KBM-7 (cell line): ENCODE measurements at places on chromosomes 13 and 19.

DNA sequence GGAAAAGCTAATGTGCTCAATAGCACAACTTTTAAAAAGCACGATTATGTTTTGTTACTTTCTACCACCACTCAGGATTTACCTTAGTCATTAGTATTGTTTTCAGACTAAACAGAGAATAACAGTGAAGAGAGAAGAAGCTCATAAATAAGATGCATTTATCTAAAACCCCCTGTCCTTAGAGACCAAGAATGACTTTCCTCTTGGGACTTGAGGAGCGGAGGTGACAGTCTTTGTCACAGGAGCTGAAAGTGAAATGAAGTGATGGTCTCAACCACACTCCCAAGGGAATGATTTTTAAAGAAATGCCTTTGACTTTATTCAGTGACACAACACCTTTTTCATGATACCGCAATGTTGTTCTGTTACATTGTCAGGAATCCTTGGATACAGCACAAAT lies 190.6 kb upstream of the NBEA start:
- DNase-seq, result no peak

DNA sequence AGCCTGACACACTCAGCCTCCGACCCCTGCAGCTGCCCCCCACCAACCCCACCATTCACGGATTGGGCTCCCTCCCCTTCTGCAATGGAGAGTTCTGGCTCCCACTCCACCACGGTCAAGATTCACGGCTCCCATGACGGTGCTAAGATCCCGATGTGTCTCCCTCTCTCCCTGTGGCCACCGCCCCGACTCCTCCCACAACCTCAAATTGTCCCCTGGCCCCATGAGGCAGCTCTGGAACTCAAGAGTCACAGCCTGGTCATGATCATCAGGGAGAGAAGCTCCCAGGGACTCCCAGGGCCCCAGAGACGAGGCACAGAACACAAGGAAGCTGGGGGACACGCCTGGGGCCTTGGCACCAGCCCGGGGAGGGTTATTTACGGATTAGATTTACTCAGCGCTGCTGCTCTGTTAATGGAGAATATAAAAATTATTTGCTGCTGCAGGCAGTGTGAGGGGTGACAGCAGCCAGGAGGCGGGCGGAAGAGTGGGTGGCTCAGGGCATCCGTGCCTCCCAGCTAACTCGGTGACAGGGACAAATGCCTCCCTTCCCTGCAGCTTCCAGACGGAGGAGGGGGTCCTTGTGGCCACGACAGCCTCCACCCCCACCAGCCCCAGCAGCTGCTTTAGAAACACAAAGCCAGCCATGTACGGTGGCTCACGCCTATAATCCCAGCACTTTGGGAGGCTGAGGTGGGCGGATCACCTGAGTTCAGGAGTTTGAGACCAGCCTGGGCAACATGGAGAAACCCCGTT lies 184.2 kb downstream of the PTPRS start:
- DNase-seq, result no peak

GRCh38 chr13:28522871-28523270 lies 27.9 kb upstream of the FLT1 start:
- DNase-seq, result no peak

DNA sequence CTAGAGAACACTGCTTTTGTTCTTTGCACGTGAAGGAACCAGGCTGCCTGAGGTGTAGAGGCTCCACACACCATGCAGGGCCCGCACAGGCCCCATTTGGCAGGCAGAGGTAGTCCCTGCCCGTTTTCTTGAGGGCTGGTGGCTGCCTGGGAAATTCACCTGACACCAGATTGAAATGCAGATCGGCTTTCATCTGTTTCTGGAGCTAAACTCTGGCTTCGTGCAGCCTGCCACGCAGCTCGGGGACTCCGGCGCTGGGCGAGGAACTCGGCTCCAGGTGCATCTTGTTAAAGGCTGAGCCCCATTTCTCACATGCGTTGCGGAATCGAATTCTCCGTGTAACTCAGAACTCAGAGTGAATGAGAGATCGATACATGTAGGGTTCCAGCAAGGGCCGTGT lies 37.7 kb downstream of the ATP11A start:
- DNase-seq, result no peak

DNA sequence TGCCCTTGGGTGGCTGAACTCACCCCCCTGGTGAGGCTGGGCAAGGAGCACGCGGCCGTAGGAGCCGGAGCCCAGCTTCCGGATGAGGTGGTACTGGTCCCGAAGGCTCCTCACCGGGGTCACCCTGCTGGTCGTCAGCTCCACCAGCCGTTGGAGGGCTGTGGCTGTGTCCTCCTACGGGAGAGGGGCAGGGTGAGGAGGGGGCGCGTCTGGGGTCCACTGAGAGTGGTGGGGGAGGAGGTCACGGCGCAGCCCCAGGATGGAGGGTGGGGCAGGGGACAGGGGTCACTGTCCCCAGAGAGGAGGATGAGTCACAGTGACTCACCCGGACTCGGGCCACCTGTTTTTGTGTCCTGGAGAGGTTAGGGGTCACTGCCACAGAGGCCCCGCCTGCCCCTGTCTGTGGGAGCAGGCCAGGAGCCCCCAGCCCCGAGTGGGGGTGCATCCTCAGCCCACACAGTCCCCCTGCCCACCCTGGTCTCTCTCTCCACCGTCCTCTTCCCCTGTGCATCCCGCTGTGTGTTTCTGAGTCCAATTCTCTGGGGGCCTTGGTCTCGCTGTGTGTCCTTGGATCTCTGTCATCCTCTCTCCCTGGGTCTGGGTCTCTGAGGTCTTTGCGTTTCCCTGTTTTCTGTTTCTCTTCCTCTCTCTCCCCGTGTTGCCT lies 435 bp downstream of the SBK3 start:
- no peak for DNase-seq

DNA sequence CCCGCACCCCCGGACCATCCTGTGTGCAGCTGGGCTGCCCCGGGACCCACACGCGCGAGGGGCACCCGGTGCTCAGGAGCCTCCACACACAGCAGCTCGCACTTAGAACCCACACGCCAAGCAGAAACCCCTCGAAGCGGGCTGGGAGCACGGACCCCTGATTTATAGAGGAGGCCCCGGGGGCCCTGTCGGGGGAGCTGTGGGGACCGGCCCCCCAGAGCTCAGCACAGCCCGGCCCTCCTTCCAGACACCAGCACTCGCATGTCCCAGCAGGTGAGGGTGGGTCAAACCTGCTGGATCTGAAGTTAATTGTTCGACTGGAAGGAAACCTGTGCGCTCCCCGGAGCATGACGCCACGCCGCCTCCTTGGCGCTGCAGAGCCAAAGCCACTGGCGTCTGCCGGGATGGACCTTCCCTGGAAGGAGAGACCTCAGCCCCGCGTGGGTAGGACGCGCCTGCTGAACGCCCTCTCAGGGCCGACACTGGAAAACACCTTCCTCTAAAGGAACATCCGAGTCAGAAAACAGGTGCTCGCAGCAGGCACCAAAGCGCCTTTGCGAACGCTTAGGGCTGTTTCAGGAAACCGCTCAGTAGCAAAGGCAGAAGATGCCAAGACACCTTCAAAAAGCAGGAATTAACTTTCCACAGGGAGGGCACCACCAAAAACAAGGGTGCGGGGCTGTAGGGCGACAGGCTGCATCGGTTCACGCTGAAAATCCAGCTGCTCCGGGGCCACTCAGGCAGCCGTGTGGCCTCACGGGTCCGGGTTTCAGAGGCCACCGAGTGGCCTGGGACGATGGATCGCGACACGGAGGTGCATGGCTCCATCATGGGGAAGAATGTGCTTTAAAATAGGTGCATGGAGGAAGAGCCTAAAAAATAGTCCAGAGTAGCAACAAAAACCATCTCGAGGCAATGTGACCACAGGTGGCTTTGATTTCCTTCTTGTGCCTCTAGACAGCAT lies 37.8 kb upstream of the GRTP1 start:
- DNase-seq, result no peak

- no peak for DNase-seq
Observed at GRCh38 chr19:30167206-30167868, 204.8 kb upstream of the ZNF536 start.

GRCh38 chr19:4313847-4314490 lies 9.6 kb downstream of the FSD1 start:
- DNase-seq, result no peak

GRCh38 chr13:61358599-61358998 lies 57.0 kb downstream of the PCDH20 start:
- no peak for DNase-seq

GRCh38 chr19:35408284-35409171 lies 37.7 kb downstream of the GPR42 start:
- DNase-seq, result no peak

GRCh38 chr13:97573011-97573410 lies 139.0 kb downstream of the RAP2A start:
- DNase-seq, result no peak

GRCh38 chr19:10183926-10184325 lies 10.8 kb downstream of the DNMT1 start:
- no peak for DNase-seq

GRCh38 chr13:106623799-106624460 lies 56.0 kb upstream of the ARGLU1 start:
- DNase-seq, result no peak

DNA sequence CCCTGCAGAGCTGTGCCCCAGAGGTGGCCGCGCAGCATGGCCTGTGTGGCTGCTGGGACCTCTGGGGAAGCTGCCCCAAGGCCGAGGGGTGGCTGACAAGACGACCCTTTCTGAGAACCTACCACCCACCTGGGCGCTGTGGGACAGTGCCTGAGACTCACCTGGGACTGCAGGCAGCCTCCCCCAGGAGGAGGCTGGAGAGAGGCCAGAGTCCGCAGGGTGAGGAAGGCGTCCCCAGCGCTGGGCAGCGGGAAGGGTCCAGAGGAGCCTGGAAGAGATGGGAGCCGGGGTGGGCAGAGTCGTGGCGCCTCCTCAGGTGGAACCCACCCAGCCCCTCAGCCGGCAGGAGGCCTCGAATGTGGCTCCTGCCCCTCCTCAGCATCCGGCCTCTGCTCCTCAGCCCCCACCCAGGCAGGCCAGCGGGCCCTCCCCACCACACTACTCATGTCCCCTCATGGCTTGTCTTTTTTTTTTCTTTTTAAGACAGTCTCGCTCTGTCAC lies 25.3 kb downstream of the CILP2 start:
- no peak for DNase-seq

DNA sequence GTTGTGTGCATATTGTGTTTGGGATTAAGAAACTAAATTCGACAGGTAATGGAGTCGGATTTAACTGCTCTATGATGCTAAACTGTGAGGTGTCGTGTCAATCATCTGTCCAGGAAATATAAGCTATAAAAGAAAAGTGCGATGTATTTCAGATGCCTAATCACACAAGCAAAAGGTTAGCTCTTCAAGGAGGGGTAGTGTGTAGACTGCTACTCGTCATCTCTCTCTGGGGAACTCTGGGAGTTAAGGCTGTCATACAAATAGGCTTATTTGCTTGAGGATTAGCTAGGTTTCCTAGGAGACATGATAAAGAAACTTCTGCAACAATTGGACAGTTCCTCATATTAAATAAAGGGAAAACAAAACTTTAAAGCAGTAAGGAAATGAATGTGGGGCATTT lies 462.1 kb downstream of the OLFM4 start:
- DNase-seq, result no peak

DNA sequence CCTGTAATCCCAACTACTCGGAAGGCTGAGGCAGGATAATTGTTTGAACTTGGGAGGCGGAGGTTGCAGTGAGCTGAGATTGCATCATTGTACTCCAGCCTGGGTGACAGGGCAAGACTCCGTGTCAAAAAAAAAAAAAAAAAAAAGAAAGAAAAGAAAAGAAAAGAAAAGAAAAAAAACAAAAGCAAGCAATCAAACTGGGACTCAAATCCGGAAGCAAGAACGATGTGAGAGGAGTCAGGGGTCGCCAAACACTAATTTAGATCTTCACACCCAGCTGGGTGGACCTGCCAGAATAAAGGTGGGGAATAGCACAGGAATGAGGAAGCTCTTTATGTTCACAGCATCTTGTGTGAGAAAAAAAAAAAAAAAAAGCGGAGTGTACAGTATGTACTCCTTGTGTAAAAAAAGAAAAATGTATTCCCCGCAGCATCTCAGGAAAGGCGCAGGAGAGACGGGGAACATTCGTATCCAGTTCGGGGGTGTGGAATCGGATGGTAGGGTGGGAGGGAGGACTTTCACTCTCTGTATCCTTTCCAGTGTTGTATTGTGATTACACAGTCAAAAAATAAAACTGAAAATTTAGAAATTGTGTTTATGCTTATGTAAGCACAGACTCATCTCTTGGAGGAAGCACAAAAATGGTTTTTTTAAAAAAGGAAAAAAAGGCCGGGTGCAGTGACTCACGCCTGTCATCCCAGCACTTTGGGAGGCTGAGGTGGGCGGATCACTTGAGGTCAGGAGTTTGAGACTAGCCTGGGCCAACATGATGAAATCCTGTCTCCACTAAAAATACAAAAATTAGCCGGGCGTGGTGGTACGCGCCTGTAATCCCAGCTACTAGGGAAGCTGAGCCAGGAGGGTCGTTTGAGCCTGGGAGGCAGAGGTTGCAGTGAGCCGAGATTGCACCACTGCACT lies 7.6 kb downstream of the DNAJB1 start:
- peak; percentile 59 for DNase-seq

DNA sequence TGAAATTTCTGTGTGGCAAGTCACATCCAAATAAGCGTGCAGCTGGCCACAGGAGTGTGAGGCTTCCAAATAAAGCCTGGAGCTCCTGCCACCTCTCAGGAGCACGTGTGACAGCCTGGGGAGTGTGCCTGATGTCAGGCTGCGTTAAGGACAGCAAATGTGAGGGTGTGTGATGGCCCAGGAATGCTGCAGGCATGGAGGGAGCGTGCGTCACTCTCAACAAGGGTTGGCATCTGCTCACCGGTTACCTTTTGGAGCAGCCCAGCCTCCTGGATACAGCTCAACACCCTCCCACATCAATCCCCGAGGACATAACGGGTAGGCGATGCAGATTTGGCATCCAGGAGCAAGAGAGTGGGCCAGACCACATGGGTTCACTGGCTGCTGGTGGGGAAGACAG lies 19.0 kb downstream of the NUMBL start:
- DNase-seq, result no peak

DNA sequence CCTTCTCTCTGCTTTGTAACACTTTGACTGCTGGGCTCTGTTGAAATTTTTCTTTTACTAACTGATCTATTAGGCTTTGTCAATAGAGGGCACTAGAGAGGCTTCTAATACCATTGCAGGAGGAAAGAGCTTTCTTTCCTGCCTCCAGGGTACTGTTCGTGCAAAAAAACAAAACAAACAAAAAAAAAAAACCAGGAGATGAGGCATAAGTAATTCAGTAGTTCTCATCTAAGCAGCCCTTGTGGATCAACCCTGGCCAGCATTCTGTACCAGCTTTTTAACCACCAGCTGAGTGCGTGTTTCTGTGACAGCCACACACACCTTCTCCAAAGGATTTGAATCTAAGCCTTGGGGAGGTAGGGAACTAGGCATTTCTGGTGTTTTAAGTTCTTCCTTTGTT lies 1707.6 kb upstream of the SLC10A2 start:
- peak; percentile 55 for DNase-seq

DNA sequence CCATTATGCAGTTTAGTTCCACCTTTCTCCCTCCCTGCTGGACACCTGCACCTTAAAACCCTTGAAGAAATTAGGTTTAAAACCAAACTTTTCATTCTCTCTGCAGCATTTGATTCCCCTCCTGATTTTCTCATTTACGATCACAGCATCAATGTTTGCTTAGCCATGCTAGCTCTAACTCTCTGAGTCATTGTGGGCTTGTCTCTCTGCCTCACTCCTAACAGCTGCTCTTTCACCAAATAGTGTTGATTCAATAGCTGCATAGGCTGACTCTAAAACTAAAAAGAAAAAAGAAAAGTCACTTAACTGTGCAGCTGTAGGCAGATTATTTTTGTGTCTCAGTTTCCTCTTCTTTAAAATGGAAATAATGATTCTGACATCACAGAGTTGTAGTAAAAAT lies 1124.9 kb downstream of the DIAPH3 start:
- no peak for DNase-seq

GRCh38 chr13:72126424-72126823 lies 259.4 kb upstream of the DACH1 start:
- no peak for DNase-seq
